HS-5 (cell line): ENCODE measurements at places on chromosomes 5 and 9.

DNA sequence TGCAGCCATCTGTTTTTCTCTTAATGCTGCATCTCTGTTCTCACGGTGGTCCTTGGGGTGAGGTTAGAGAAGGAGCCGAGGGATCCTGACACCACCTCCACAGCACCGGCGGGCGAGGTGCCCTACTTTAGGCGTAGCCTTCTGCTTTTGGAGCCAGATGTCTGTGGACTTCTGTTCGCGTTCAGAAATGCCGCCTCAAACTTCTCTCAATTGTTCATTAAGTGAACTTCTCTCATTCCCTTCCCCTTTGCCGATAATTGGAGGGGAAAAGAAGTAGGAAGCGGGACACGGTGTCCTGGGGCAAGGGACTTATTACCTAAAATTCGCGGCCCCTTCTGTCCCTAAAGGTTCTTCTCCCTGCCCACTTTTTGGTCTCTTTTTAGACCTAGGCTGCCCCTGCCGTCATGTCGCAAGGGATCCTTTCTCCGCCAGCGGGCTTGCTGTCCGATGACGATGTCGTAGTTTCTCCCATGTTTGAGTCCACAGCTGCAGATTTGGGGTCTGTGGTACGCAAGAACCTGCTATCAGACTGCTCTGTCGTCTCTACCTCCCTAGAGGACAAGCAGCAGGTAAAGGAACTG lies 455 bp downstream of the KIF20A start:
- DNase-seq = no peak

- no peak for DNase-seq
Measured at GRCh38 chr9:114678795-114679194, 3.2 kb downstream of the TEX48 start.

- DNase-seq = no peak
Measured at GRCh38 chr5:125151150-125151900, 404.9 kb upstream of the ZNF608 start.

DNA sequence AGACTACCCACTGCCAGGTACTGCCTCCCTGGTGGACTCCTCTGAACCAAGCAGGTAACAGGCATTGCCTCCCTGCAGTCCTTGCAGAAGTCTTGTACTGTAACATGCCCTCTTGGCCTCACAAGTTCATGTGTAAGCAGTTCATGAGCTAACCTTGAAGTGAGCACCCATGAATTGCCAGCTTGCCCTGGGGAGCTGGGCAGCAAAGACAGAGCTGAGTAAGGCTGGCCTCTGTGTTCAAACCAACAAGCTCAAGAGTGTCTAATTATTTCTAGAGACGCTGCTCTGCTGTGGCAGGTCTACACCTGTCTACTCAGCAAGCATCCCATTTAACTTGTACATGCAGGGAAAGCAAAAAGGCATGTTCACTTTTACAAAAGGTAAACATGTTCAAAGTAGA lies 113.5 kb downstream of the FEM1C start:
- DNase-seq = no peak

DNA sequence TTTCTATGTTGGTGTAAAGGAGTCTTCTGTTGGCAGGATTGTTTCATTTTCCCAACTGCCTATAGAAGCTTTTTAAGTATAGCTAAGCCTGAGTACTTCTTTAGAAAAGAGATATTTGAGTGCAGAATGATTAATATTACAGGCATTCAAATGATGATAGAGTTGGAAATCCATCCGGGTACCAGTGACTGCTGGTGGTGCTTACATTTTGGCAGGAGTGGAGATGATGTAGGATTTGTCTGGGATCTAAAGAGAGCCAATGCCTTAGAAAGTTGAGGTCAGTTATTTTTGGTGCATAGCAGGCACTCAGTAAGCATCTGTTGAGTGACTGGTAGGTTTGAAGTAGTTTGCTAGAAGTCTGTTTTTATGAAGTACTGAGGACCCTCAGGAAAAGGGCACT lies 433.5 kb downstream of the DMAC1 start:
- peak; percentile 4 for DNase-seq

DNA sequence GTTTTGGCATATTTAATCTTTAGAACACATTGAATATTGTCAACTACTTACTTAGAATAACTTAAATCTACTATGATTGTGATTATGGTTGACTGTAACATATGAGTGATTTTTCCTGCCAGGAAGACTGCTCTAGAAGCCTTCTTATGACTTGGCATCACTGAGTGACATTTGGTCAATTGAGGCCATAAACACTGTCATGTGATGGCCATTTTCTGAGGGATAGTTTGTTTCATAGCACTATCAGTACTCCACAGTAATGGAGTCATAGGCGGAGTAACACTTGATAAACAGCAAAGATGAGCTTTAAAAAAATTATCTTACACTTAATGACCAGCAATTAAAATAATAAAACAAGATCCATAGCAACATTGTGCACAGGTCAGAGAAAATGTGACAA lies 31.0 kb downstream of the C9orf40 start:
- no peak for DNase-seq

DNA sequence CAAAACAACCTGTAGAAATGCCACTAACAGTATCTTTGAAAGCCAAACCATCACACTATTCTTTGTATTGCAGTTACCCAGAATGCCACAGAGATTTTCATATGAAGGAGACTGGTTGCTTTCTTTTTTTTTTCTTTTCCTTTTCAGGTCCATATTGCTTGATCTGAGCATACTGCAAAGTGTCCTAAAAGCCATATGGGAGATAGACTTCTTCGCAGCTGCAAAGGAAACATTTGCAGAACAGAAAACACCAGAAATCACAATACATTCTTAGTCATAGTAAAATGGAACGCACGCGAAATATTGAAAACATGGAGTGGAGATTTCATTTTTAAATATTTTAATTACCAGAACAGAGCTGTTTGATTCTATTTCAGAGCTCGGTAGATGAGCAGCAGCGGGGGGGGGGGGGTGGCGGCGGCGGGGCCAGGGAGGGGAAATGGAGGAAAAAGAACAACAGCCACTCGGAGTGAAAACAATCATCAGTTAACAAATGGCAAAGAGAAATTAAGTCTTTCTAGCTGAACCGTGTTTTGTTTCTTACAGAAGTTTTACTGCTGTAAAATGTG lies 284.1 kb downstream of the NFIB start:
- no peak for DNase-seq

- no peak for DNase-seq
Measured at GRCh38 chr5:95910521-95910920, 51.1 kb downstream of the ELL2 start.
